ENCODE measurements at places on chromosomes 7 and 10.

DNA sequence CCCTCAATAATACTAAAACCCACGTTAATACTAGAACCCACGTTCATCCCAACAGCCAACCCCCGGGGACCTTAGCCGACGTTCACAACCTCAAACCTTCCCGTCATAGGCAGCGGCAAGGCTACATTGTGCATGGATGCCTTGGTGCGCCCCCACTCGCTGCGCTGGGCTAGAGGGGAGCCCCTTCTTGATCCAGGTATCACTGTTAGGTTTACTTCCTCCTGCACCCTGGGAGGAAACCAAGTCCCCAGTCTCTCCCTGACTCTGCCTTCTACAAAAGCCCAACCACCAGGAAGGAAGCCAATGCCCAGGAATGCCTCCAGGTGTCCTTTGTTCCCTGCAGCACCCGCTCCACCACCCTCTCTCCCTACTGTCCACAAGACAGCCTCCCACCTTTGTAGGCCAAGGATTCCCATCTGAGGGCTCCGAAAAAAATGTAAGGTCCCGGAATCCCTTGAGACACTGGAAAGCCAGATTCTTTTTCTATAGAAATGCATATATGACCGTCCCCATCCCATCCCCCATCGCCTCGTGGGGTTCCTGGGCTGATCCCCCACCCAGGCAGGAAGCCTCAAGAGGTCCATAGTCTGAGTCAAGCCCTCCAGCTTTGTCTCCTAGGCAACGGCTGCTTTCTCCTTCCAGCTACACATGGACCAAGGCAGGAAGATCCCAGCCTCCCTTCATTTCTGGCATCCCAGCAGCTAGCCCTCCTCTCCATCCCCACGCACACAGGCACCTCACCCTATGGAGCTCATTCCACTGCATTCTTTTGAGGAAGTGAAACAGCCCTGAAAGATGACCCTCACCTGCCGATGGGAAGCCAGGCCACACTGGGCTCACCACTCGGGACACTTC lies 25.2 kb downstream of the CTBP2 start:
- no peak for DNase-seq

DNA sequence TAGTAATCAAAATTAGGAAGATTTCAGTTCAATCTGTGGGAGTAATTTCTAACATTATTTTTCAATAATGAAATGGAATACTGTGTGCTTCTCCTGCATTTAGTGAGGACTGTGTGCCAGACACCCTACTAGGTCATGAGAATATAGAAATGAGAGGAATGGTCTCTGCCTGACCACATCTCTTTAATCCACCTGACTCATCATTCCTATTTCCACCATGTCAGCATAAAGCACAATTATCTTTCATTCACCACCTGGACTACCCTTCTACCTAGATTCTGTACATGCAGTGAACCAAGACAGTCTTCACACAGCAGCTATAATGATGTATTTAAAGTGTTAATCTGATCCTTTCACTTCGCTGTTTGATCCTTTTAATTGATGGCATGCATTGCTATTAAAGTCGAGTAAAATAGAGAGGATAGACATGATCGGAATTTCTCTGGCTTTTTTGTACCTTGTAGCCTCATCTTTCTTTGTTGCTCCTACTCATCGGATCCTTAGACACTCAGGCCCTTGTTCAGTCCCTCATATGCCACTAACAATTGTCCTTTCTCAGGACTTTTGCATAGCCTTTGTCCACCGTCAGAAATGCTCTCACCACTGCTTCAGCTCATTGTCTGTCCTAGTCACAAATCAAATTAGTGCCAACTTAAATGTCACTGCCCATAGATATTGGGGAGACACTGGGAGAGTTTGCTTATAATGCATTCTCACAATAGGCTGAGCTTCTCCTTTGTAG lies 1037.1 kb downstream of the REEP3 start:
- no peak for DNase-seq

GRCh38 chr10:11245510-11245909 lies 227.8 kb downstream of the CELF2 start:
- no peak for DNase-seq

DNA sequence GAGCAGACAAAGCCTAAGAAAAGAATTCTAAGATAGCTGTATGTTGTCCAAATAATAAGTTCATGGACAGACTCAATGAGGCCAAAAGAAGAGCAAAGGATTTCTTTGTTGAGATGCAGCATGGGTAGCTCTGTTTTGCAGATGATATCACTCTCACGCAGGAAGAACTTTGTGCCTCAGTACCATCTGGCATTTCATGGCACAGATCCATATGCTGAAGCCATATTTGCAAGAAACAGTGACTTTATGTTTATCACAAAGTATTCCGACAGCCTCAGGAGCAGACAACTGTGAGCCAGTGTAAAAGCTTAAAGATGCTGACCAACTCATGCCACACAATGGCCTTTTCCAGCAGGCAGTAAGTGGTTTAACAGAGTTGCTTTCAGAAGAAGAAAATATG lies 45.5 kb upstream of the RNF148 start:
- DNase-seq: no peak

DNA sequence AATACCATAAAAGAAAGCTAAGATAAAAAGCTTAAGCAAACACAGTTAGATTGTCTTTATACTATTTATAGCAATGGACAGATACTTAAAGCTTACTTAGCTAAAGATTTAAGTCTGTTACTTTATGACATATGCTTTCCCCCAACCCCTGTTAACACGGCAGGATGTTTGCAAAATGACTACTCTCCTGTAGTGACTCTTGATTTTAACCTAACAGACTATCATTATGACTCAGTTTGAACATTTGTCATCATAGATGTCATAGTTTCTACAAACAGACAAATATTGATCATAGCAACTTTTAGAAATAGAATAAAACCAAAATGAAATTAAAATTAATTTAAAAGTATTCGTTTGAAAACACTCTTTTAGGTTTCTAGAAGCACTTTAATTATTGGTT lies 7.8 kb upstream of the COMMD3 start:
- DNase-seq: peak; percentile 28

- no peak for DNase-seq
These were observed 88.6 kb upstream of the PFKP start for GRCh38 chr10:2978574-2979273.

GRCh38 chr10:1486841-1487687 lies 250.3 kb downstream of the ADARB2 start:
- DNase-seq: no peak

GRCh38 chr7:123537026-123537642 lies 2.7 kb upstream of the IQUB start:
- no peak for DNase-seq

DNA sequence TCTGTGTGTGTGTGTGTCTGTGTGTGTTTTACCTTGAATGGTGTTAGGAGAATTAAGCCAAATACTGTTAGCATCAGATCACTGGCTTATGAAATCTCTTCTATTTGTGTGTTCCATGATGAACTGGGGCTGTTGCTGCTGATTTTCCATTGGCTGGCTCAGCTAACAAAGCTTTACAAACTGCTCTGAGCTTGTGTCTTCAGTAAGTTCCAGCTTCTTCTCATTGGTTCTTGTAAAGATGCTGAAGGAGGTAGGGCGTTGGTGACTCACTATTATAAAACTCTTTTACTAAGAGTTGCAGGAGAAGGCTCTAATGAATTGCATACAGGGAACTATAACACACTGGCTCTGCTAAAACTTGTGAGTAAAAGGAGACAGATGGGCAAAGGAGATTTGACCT lies 136.4 kb upstream of the PRKCQ start:
- DNase-seq: no peak

- no peak for DNase-seq
These were observed 70.4 kb downstream of the TCF7L2 start for GRCh38 chr10:113020475-113020753.

DNA sequence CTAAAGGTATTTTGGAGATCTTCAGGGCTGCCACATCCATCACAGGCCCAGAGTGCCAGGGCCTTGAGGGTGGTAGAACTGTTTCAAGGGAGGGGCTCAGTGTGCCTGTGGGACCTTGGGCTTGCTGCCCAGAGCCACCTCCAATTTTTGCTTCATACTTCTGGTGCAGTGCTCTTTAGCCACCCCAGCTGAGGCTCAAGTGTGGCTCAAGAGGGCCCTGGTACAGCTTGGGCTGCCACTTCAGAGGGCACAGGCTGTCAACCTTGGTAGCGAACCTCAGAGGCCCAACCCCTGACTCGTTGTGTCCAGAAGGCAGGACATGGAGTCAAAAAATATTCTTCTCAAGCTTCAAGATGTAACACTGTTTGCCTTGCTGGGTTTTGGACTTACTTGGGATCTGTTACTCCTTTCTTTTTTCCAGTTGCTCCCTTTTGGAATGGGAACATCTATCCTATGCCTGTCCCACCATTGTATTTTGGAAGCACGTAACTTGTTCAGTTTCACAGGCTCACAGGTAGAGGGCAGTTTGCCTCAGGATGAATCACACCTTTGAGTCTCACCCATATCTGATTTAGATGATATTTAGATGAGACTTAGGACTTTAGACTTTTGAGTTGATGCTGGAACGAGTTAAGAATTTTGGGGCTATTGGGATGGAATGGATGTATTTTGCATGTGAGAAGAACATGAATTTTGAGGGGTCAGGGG lies 224.8 kb downstream of the RPS24 start:
- DNase-seq: no peak

DNA sequence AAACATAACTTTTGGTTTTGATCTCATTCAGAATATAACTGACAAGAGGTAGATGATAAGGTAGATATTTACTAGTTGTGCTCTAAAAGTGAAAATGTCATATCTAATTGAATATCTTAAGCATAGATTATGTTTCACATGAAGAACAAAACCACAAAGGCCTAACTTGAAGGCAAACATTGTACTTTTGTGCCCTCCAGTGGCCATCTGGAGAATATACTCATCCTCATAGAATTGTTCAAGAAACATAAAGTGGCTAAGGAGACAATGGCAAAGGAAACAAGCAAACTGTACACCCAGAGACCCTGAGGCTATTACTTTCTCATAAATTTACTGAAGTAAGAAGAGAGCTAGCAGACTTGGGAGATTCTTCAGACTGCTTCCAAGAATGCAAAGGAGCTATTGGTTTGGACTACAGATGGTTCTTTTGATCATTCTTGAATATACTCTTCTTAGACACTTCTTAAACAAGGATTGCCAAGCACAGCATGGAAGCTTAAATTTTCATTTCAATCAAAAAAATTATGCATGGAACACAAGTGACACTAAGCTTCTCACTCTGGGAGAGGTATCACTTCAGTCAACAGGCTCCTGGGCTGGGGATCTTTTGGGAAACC lies 98.2 kb upstream of the DKK1 start:
- peak; percentile 60 for DNase-seq

- no peak for DNase-seq
These were observed 609.9 kb downstream of the CCSER2 start for GRCh38 chr10:84938117-84938905.

DNA sequence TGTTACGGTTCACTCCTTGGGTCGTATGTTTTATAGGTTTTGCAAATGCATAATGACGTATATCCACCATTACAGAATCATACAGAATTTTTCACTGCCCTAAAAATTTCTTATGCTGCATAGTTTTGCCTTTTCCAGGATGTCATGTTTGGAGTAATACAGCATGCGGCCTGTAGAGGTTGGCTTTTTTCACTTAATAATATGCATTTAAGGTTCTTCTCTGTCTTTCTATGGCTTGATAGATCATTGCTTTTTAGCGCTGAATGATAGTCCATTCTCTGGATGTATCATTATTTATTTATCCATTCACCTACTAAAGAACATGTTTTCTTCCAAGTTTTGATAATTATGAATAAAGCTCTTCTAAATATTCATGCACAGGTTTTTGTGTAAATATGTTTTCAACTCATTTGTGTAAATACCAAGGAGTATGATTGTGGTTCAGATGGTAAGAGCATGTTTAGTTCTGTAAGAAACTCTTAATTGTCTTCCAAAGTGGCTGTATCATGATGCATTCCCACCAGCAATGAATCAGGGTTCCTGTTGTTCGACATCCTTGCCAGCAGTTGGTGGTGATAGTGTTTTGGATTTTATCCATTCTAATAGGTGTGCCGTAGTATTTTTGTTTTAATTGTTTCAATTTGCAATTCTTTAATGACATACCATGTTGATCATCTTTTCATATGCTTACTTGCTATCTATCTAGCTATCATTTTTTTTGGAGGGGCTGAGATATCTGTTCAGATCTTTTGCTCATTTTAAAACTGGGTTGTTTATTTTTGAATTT lies 531.2 kb upstream of the GHITM start:
- no peak for DNase-seq

GRCh38 chr7:91618776-91619765 lies 261.4 kb downstream of the MTERF1 start:
- DNase-seq: no peak

- no peak for DNase-seq
These were observed 41.1 kb downstream of the RASGEF1A start for GRCh38 chr10:43225787-43226153.

DNA sequence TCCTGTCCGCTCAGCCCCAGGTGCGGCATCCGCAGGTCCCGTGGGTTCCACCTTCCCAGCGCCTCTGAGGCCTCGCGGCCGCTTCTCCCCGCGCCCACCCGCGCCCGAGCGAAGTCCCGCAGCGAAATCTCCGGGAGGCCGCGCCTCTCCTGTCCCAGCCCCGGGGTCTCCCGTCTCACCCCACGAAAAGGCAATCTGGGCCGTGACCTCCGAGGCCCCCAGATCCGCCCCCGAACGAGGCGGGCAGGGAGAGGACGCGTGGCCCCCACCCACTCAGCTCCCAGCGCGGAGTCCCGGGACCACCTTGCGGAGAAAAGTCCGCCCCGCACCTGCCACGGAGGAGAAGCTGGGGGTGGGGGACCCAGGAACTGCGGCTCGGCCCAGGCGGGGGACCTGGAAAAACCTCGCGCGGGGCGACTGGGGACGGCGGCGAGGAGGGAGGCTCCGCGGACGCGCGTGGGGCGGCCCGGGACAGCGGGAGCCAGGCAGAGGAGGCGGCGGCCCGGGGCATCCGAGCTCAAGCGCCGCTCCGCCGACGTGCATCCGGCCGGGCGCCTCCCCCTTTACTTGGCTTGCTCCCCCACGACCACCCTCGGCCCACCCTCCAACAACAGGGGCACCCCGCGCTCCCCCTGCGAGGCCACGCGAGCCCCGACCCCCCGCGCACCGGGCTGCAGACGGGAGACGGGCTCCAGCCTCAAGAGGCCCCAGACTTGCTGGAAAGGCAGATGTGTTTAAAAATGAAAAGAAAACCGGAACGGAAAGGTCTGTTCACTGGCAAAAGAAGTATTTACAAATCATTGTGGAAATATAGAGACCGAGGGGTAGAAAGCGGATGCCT lies 33.0 kb upstream of the RNF32 start:
- DNase-seq: no peak

DNA sequence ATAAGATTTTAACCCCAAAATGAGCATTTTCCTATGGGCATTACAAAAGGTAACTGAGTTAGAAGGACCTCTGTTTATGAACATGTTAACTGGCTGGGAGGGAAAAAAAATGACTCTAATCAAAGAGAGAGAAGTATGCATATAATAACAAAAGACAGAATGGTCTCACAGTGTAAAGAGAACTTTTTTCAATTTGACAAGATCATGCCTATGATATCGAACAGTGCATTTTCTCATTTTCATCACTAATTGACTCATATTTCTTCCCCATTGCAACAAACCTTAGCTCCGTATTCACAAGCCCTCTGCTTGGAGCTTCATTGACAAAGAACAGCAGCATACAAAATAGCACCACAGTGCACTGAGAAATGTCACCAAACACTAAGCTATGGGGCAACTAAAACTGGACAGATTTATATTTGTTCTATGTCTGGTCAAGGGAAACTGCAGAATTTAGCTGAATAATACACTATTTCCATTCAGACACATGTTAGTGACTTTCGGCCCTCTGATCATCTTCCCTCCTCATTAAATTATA lies 45.6 kb downstream of the SMURF1 start:
- DNase-seq: no peak
